Stimulated activated CD8-positive, alpha-beta memory T cell treated with anti-CD3 and anti-CD28 coated beads, Interleukin-7, amount 100 ng/mL, for 1 hour (primary cell): ENCODE measurements at places on chromosomes 4 and X.

DNA sequence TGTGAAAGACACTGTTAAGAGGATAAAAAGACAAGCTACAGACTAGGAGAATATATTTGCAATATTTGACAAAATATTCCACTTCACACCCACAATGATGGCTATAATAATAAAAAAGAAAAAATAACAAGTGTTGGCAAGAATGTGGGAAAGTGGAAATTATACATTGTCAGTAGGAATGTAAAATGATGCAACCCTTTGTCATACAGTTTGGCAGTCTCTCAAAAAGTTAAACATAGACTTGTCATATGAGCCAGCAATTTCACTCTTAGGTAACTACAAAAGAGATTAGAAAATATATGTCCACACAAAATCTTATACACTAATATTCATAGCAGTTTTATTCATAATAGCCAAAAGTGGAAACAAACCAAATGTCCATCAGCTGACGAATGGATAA lies 5.2 kb upstream of the RADX start:
- no peak for DNase-seq

DNA sequence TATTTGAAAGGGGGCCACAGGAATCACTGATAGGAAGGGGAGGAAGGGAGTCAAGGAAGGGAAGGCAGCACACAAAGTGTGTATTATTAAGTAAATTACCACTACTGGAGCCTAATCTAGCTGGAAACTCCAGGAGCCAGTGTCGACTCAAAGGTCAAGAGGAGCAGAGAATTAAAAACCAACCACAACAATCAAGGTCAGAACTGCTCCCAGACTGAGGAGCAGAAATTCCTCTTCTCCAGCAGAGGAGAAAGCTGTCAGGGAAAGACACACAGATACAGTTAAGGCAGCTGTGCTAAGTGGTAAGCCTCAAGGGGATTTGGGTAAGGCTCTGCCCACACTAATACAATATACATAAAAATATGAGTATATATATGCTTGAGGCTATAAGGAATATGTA lies 87.5 kb upstream of the PTPN13 start:
- no peak for DNase-seq

- DNase-seq, result no peak
Observed at GRCh38 chr4:47469951-47470350, 6.4 kb upstream of the COMMD8 start.

DNA sequence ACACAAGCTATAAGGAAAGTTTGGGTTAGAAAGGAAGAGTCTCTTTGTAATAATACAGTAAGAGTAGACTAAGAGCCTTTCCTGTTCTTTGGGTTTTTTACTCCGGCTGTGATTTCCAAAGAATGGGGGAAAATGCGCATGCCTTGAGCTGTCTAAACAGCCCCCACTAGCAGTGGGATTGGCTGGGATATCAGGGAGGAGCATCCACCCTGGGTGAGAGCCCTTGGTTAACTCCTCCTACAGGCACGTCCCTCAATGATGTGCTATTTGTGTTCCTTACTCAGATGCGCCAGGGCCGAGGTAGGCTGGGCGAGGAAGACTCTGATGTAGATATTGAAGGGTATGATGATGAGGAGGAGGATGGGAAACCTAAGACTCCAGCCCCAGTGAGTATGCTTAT lies 74.0 kb upstream of the OGT start:
- no peak for DNase-seq

DNA sequence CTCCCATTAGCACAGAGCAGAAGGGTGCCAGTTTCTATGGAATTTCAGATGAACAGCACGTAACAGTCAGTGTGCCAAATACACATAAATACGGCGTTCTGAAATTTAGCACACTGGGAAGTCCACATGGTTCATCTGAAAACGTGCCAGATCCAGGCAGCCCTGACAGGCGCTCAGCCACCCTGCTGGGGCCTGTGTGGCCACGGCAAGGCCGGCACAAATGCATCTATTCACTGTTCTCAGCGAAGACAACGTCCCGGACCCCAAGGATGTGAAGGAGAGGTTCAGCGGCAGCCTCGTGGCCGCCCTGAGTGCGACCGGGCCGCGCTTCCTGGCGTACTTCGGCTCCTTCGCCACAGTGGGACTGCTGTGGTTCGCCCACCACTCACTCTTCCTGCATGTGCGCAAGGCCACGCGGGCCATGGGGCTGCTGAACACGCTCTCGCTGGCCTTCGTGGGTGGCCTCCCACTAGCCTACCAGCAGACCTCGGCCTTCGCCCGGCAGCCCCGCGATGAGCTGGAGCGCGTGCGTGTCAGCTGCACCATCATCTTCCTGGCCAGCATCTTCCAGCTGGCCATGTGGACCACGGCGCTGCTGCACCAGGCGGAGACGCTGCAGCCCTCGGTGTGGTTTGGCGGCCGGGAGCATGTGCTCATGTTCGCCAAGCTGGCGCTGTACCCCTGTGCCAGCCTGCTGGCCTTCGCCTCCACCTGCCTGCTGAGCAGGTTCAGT lies 15.6 kb downstream of the DGKQ start:
- no peak for DNase-seq

DNA sequence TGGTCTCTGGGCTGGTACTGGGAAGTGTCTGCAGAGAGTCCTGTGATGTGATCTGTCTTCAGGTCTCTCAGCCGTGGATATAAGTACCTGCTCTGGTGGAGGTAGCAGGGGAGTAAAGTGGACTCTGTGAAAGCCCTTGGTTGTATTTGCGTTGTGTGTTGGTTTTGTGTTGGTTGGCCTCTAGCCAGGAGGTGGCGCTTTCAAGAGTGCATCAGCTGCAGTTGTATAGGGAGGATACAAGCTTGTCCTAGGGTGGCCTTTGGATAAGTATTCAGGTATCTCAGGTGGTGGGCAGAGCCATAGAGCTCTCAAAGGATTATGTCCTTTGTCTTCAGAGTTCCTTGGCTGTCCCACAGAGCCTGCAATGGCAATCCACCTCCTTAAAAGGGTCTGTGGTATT lies 111.6 kb downstream of the MAGEB17 start:
- no peak for DNase-seq

- DNase-seq, result no peak
Observed at GRCh38 chr4:174859904-174860303, 30.9 kb upstream of the GLRA3 start.

DNA sequence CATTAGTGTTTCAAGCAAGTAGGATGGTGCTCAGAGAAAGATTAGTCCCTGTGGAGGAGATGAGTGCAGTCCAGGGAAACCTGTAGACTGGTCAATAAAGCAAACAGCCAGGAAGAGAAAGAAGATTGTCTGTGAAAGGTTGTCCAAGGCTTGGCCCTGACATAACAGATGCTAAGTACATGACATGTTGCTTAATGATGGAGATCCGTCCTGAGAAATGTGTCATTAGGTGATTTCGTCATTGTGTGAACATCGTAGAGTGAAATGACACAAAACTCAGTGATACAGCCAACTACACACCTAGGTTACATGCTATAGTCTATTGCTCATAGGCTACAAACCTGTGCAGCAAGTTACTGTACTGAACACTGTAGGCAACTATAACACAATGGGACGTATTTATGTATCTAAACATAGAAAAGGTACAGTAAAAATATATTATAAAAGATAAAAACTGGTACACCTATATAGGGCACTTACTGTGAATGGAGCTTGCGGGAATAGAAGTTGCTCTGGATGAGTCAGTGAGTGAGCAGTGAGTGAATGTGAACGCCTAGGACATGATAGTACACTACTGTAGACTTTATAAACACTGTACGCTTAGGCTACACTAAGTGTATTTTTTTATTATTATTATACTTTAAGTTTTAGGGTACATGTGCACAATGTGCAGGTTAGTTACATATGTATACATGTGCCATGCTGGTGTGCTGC lies 9.0 kb upstream of the PRSS48 start:
- DNase-seq, result no peak

DNA sequence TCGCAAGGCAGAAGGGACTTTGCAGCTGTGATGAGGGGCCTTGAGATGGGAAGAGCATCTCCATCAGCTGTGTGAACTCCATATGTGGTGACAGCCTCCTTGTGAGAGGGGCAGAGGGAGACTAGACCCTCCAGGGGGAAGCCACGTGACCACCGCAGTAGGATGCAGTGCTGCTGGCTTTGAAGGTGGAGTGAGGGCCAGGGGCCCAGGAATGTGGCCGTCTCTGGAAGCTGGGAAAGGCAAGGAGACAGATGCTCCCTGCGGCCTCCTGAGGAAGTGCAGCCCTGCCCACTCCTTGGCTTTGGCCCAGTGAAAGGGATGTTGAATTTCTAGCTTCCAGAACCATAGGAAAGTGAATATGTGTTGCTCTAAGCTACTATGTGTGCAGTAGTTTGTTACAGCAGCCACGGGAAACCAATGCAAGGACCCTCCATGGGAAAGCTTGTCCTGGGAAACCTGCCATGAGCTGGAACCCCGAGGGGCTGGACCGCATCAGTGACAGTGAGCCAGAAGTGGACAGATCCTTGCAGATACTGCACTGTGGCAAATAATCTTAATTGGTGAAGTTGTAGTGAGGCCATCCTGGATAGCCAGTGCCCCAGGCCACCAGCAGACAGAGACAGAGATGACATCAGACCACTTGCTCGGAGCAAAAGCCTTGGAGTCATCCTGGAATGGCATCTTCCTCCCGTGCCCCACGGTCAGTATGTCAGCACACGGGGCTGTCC lies 35.4 kb upstream of the SORCS2 start:
- no peak for DNase-seq

DNA sequence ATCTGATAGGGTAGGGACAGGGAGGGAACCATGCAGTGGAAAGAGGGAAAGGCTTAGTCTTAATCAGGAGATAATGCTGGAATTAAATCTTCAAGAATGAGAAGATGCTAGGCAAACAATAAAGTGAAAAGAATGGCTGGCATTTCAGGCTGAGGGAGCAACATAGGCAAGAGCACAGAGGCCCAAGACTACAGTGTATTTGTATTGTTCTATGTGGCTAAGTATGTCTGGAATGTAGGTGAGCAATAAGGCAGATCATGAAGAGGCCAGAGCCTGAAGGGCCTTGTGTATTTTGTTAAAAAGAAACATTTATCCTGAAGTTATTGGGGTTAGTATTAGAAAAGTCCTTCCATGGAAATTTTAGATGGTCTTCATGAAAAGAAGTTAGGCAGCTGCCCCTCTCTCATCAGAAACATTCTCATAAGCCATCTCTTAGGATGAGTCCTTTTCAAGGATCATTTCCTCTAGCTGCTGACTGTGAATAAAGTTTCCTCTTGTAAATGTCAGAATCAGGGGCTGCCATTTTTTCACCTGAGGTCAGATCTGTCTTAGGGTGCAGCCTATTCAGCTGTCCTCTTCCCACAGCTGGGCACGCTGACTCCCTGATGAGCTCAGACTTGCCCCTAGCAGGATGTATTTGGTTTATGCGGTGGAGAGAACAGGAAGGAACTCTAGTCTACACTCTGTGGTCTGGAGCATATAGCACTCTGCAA lies 46.3 kb downstream of the ATP10D start:
- DNase-seq, result peak; percentile 3

GRCh38 chr4:28350485-28350884 lies 1489.8 kb downstream of the STIM2 start:
- DNase-seq, result no peak

- no peak for DNase-seq
Observed at GRCh38 chr4:126071346-126072333, 756.9 kb downstream of the FAT4 start.

- no peak for DNase-seq
Observed at GRCh38 chrX:10011991-10012390, 44.8 kb downstream of the CLDN34 start.

- DNase-seq, result no peak
Observed at GRCh38 chr4:47145630-47146029, 114.3 kb downstream of the GABRB1 start.

DNA sequence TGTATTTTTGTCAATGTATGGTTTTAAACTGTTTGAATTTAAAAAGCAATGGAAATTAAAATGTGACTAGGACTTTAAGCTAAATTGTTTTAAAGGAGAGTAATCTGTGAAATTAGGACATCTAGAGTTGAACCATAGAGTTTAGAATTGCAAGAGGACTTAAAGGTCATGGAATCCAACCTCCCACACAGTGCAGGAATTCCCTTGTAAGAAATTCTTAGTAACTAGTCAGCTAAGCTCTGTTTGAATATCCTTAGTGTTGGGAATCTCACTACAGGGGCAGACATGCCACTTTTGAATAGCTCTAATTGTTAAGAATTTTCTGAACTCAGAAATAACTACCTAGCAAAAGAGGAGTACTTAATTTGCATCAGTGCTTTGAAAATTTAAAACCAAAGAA lies 292.9 kb downstream of the IL1RAPL1 start:
- DNase-seq, result no peak

DNA sequence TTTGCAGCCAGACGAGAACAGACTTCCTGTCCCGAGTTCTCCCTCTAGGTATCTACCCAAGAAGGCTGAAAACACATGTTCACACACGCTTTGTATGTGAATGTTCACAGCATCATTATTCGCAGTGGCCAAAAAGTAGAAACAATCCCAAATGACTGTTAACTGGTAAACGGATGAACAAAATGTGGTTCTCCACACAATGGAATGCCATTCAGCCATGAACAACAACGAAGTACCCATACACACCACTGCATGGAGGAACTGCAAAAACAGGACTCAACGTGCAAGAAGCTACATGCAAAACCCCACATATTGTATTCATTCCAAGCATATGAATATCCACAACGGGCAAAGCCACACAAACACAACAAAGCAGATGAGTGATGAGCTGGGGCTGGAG lies 45.0 kb downstream of the PDHA1 start:
- no peak for DNase-seq

DNA sequence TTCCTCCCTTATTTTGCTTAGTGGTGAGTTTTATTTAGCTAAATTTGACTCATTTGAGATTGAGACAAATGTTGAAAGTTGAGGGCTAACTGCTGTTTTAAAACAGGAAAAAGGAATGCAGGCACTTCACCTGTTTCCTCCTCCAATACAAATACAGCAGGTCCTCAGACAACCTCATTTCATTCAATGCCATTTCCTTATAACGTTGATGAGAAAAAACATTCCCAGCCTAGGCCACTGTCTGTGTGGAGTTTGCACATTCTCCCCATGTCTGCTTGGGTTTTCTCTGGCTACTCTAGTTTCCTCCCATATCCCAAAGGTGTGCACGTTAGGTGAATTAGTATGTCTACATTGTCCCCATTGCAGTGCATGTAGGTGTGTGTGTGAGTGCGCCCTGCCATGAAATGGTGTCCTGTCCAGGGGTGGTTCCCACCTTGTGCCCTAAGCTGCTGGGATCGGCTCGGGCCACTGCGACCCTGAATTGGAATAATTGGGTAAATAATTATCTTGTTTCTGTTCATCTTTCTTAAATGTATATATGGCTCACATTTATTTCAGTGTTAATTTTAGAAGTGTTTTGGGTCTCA lies 21.9 kb downstream of the SMAD1 start:
- DNase-seq, result no peak

- peak; percentile 67 for DNase-seq
Observed at GRCh38 chr4:742742-743311, 37.2 kb downstream of the PCGF3 start.

GRCh38 chr4:152983221-152983620 lies 47.1 kb downstream of the FHDC1 start:
- no peak for DNase-seq

DNA sequence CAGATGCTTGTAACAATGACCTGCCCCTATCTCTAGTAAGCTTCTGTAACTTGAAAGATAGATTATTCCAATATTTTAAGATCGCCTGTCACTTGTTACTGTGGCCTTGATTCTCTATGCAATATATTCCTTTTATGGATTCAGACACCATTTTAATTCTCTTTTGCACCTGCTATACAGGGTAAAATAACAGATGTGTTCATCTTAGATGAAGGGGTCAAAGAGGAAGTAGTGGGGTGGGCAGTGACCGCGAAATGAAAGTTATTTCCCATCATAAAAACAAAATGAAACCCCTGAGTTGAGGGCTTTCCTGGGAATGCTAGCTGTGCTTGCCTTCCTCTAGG lies 175.9 kb downstream of the TSPAN5 start:
- no peak for DNase-seq
